ENCODE measurements at places on chromosomes 4 and X.

DNA sequence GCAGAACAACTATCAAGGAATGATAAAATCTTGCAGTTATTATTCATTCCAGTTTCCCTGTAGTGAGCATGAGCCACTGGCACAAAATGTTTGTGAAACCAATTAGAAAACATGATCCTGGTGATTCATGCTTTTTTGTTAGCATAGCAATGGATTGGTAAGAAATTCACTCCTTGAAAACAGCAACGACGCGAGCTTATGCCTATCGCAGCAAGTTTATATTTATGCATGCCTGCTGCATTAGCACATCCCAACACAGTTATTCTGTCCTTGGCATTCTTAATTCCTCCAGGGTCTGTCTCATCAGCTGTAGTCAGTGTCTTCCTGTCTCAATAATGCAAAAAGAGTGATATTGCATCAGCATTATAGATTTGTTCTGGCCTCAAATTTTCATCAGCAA is 975.9 kb downstream of the STIM2 start:
- no peak for DNase-seq

- no peak for DNase-seq
These were observed 849.6 kb upstream of the POU3F4 start for GRCh38 chrX:82658492-82658891.

- no peak for DNase-seq
These were observed 225.9 kb downstream of the AFAP1 start for GRCh38 chr4:7713757-7714156.

DNA sequence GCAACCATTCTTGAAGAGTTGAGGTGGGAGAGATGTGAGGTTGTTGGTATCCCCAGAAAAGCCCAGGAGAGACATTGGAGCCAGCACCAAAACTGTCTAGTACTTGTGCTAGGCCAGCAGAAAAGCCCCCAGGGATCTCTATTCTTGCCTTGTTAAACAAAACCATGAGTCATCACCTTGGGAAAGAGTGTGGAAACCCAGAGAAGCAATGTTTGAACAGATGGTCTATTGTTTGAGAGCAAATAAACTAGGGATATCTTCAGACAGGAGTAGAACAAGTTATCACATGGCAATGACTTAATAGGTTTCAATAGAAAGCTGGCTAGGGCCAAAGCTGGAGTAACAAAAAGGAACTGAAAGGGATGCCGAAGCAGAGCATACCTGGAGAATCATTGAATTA is 195.7 kb upstream of the CASK start:
- DNase-seq, result no peak
